ENCODE measurements at places on chromosomes 5 and 9.

DNA sequence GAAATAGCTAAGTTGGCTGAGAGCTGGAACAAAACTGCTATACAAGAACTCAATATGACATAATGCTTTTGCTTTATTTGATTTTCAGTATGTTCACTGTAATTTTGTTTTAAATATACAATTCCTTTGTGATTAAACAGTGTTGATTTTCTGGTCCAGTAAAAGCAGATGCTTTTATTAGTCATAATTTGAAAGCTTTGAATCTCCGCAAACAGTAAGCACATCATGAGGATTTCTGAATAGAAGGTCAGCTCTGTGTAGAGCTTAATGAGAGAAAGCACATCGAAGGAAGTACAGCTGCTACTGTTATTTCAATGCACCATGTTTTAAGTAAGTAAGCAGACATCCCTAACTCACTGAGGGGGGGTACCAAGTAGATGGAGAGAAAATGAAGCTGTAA is 701.3 kb upstream of the ACO1 start:
- DNase-seq: no peak

DNA sequence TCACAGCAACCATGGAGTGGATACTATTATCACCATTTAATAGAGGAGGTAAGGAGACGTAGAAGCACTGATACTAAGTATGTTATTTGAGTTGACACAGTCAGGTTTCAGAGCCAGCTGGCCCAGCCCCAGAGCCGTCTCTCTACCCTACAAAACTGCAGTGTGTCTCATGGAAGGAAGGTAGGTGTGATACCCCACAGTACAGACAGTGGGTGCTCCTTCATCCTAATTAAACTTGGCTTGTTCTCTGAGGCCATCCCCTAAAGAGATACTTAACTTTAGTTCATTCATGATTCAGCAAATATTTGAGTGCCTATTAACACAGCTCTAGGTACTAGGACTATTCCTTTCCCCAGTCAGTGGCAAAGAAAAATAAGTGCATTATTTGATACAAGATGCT is 22.6 kb downstream of the PIP5K1B start:
- DNase-seq: no peak

- no peak for DNase-seq
These were observed 115.9 kb downstream of the KIF4B start for GRCh38 chr5:155129513-155129880.

GRCh38 chr9:7739595-7739994 is 60.0 kb downstream of the DMAC1 start:
- DNase-seq: no peak

GRCh38 chr5:109981979-109982378 is 292.3 kb downstream of the MAN2A1 start:
- no peak for DNase-seq

DNA sequence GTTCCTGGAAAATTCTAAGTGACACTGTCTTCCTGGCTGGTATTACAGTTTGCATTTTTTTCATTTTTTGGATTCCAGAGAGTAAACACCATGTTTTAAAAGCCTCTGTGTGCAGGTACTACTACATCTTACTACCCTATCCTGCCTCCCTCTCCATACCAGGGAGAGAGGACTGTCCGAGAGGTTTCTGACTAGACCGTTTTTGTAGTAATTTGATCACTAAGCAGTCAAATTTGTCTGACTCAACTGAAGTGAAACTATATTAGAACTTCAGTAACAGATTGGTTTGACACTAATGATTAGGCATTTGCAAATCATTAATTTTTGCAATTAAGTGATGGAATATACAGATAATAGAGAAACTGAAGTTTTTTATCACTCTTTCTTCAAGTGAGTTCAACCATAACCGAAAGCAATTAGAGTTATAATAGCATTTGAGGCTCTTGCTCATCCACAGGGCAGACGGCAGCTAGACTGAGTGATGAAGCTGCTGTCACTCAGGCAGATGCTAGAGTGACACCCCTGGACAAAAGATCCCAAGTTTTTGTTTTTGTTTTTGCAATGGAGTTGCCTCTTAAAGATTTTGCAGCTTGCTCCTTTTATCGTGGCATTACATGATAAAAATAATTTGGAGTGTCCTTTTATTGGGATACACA is 44.3 kb downstream of the SMARCA2 start:
- DNase-seq: no peak

DNA sequence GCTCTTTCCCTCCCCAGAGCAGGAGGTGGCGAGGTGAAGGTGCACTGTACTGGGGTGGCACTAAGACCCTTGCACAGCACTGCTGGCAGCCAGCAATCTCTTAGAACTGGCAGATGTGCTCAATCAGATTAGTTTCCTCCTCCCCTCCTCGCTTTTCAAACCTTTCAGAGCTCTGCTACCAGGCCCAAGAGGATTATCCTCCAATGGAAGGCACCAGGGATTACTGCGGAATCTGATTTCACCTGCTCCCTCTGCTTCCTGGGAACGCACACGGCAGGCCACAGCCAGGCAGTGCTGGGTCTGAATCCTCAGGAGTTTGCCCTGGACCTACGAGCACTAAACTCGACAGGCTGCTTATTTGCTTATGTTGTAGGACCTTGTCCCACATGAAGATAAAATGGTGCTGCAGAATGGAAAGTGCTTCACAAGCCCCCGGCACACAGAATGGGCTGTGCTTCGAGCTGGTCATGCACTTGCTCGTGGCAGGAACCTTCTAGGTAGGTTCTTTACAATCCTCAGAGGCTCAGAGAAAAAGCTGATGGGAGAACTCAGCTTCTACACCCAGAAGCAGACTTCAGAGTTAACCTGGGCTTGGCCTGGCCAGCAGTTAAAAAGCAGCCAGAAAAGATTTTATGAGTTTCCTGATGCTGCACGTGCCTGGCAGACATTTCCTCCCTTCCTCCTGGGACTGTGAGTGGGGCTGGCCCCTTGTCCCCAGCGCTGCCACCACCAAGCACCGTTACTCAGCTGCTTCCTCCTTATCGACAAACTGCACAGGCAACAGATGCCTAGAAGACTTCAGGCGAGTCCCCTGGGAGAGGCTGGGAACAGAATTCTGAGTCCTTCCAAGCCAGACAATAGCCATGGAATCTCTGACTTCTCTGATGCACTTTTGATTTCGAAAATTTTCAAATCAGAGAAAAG is 33.1 kb downstream of the FABP6 start:
- DNase-seq: no peak

GRCh38 chr9:73889023-73889422 is 608.1 kb upstream of the RORB start:
- no peak for DNase-seq

DNA sequence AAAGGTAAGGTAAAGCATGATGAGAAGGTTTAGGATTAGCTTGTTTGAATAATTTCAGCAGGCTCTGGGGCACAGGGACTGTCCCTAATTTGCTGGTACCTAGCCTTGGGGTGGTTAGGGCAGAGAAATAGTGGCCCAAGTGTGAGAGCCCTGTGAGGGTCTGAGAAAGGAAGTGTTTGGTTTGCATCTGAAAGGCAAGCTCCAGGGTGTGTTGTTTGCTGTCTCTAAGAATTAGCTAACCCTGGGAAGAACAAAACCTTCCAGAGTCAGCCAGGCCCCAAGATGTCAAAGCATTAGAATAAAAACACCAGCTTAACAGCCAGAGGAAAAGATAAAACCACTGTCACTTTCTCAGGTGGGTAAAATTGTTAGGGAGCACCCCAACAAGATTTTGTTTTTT is 31.0 kb downstream of the TMEM252 start:
- no peak for DNase-seq

- DNase-seq: no peak
These were observed 205.9 kb downstream of the EFNA5 start for GRCh38 chr5:107464876-107465275.

- DNase-seq: no peak
These were observed 79.0 kb downstream of the MACROH2A1 start for GRCh38 chr5:135319928-135320606.

- DNase-seq: no peak
These were observed 73.2 kb upstream of the PIP5K1B start for GRCh38 chr9:68631811-68632210.

GRCh38 chr5:88244686-88245085 is 24.0 kb downstream of the TMEM161B start:
- no peak for DNase-seq

GRCh38 chr9:37752642-37753488 is 740 bp upstream of the TRMT10B start:
- DNase-seq: no peak

- no peak for DNase-seq
These were observed 232.8 kb downstream of the ADAMTS6 start for GRCh38 chr5:65248896-65249295.

DNA sequence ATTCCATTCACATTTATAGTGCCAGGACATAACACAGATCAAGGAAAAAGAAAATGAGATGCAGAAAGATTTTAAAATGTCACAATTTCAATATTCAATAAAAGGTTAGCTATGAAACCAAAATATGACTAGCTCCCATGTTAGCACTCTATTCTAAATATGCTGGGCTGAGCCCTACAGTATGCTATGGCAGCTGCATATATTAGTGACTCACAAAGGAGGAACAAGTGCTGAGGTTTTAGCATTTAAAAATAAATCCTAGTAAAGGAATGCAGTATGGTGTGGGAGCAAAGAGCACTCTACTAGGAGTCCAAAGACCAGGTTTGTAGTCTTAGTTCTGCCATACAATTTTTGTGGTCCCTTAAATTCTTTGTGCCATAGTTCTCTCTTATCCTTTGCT is 118.4 kb downstream of the OXCT1 start:
- DNase-seq: no peak

DNA sequence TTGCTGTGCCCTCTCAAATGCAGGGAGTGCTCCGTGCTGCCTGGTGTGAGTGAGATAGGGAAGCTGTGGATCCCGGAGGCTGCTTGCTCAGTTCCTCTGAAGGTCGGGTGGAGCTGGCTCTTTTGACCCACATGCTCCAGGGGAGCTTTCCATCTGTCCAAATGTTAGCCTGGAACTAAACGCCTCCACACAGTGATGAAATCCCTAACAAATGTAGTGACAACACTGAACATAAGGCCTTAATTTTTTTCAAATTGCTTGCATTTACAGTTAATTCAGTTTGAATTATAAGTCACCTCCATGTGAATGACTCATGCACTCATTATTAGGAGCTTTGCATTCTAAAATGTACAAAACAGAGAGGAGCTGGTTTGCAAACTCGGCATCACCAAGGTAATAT is 27.0 kb downstream of the PRDM6 start:
- DNase-seq: no peak

DNA sequence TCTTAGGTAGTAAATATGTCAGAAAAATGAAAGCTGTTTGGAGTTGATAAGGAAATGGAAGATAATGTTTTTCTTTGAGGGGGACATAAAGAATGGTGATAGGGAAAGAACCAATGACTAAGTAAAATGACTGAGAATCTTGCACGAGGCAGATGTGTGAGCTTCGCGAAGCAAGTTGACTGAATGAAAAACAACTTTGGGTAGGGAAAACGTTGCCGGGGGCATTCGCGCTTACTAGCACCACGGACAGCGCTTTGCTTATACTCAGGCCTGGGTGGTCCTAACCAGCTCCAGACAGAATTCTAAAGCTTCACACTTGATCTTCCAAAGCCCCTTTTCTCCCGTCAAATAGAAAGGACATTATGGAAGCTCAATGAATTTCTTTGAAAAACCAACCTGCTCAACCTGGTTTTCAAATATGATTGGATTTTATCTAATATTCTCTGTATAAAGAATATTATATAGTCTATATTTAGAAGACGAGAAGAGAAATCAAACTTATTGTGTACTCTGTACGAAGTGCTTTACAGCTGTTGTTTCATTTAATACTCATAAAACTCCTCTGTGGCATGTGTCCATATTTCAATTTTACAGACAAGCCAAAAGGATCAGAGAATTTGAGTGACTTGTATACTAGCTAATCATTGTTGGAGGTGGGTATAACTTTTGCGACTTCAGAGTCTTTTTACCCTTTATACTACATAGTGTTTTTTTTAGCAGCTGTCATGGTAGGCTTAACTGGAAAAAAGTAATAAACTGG is 1.9 kb upstream of the CDKN2B start:
- no peak for DNase-seq

DNA sequence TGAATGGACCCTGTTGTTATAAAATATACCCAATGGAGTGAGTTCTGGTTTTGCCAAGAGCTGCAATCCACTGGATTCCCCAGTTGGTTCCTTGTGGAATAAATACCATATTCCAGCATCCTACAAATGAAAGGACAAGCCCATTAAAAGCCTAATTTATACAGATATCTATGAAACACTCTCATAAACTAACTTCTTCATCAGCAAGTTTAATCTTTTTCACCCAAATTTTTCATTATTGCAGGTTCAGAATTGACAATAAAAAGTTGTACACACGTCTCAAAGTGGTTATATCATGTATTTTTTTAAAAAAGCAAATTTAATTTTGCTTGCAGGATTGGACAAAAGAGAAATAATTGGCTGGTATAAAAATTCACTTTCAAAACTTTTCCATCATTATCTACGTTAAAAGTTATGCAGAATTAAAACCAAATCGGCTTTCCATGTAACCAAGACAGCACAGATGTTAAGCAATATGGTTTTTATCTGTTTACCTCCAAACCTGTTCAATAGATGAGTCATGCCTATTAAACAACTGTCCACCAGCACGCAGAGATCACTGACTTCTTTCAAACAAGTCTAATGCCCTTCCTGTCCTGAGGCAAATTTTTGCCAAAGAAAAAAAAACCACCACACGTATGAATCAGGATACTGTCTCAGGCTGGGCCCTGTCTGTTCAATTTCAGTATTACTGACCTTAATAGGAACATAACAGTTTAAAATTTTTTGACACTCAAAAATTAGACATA is 42.5 kb downstream of the CEMIP2 start:
- no peak for DNase-seq

- no peak for DNase-seq
These were observed 435.5 kb upstream of the ZNF608 start for GRCh38 chr5:125181955-125182354.

DNA sequence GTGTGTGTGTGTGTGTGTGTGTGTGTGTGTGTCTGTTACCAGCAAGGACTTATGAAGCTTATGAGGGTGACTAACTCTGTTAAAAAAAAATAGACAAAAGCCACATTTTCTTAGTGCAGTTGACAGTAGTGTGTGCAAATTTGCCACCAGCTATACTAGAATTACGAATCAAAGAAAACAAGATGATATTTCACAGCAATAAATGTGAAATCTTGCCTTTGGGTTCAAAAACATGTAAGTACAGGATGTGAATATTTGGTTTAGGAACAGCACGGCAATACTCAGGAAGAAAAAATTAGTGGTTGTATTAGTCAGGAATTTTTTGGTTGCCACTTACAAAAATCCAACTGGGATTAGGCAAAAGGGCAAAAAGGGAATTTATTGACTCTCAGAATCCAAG is 117.4 kb downstream of the NPR3 start:
- DNase-seq: no peak

- DNase-seq: no peak
These were observed 456.8 kb downstream of the EBF1 start for GRCh38 chr5:158642879-158643278.

DNA sequence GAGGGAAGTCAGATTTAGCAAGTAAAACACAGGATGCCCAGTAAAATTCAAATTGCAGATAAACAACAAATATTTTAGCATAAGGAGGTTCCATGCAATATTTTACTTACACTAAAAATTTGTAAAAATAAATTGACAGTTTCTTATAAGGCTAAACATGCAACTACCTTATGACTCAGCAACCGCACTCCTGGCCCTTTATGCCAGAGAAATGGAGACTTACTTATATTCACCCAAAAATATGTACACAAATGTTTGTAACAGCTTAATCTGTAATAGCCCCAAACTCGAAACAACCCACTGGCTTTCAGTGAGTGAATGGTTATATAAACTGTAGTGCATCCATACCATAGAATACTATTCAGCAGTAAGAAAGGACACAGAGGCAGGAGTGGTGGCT is 28.6 kb upstream of the TRIM14 start:
- DNase-seq: no peak

GRCh38 chr5:93277051-93277450 is 304.0 kb downstream of the NR2F1-AS1 start:
- DNase-seq: no peak
